ENCODE measurements at places on chromosomes 2 and 18.

GRCh38 chr2:239721991-239722759 lies 303.0 kb downstream of the NDUFA10 start:
- no peak for DNase-seq

DNA sequence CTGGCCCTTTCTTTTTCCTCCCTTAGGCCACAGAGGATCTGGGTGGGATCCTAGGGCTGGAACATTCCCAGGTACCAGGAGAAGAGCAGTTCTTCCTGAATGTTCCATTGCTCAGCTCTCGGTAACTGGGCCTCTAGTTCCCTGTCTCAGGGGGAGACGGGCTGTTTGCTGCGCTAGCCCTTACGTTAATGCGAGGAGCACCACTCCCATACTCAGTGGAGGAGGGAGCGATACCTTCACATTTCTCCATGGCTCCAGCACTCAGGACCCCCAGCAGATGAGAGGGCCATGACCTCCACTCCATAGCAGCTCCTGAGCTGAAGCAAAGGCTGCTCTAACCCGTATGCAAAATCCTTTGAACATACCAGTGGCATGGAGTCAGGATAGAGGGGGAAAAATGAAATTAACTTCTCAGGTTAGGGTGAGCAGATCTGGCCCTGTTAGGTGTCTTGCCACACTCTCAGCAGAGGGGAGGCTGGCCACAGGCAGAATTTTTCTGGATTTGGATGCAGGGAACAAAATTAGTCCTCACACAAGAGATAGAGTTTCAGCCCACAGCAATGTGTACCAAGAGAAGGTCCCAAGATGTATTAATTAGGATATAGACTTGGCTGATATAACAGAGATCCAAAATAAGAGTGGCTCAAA lies 206.7 kb downstream of the ZFP36L2 start:
- no peak for DNase-seq

DNA sequence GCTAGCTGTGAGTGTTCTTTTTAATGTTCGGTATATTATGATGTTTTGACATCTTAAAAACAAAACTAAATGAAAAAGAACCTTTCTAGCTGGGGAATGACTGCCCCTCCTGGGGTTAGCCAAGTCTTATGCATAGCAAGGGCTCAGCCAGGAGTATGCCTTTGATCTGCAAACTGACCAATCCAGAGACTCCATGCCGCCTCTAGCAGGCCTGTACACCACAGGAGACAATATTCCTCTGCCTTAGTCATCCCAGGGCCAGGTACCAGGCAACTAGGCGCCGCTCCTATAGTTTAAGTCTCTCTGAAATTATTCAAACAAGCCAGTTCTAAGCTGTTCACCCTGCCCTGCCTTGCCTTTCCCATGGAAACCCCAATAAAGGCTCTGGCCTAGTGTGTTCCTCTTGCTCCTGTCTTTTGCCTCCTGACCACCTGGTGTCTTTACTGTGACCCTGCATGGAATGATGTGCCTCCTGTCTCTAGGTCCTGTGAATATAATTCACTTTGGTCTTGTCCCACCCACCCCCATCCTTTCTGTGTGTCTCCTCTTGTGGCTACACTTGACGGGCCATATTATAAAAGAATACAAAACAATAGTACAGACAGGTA lies 52.0 kb upstream of the CHN1 start:
- DNase-seq = no peak

- DNase-seq = no peak
Measured at GRCh38 chr2:44459739-44460138, 98.0 kb downstream of the CAMKMT start.

- no peak for DNase-seq
Measured at GRCh38 chr2:76280686-76281085, 570.0 kb upstream of the GCFC2 start.

DNA sequence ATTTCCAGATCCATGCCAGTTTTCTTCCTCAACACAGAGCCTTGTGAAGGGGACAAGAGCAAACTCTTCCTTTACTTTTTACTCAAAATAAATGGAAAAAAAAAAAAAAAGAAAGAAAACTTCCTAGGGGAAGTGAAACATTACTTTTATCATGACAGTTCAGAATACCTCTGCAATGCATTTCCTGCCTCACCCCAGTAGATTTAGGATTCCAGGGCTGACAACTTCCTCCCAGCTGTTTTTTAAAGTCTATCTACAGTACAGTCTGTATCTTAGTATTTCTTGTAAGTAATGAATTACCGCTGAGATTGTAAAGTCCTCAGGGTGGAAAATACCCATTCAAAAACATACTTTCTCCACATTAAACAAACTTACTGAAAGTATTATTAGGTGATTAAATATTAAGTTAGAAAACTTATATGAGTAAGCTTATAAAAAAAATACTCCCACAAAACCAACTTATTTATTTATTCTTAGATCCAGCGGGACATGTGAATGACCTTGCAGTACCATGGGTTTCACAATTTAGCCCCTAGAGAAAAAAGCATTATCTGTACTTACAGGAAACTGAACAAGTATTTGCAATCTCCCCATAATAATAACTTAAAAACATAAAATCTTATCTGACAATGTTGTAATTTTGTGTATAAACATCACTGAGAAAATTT lies 117.7 kb downstream of the RBMS1 start:
- DNase-seq = no peak

- no peak for DNase-seq
Measured at GRCh38 chr18:9663377-9663776, 44.7 kb upstream of the RAB31 start.

- DNase-seq = no peak
Measured at GRCh38 chr18:67583621-67584020, 67.1 kb upstream of the DSEL start.

DNA sequence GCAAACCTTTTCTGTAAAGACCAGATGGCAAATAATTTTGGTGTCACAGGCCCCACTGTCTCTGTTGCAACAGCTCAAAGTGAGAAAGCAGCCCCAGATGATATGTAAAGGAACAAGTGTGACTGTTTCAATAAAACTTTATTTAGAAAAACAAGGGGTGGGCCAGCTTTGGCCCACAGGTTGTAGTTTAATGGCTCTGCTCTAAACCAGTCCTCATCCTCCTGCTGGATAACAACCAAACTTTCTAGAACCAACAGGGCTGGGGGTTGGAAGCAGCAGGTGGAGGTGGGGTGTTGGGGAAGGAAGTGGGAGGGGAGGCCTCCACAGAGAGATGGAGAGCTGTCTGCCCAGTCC lies 28.8 kb upstream of the INHBB start:
- DNase-seq = no peak

GRCh38 chr2:96099861-96100798 lies 16.2 kb downstream of the ADRA2B start:
- no peak for DNase-seq

DNA sequence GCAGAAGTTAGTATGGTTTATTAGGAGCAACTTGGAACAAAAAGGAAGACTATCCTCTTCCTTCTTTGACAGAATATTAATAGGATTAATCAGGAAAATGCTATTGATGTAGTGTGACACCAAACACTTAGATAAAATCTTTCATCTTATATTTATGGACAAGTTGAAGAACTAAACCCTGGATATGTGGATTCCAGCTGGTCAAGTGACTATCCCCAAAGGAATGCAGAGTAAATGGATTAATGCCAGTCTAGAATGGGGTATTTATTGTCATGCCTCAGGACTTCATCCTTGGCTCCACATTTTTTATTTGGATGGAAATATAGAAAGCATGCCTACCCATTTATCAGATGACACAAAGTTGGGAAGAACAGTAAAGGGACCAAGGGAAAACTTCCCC lies 124.0 kb upstream of the TTC39C start:
- DNase-seq = no peak

DNA sequence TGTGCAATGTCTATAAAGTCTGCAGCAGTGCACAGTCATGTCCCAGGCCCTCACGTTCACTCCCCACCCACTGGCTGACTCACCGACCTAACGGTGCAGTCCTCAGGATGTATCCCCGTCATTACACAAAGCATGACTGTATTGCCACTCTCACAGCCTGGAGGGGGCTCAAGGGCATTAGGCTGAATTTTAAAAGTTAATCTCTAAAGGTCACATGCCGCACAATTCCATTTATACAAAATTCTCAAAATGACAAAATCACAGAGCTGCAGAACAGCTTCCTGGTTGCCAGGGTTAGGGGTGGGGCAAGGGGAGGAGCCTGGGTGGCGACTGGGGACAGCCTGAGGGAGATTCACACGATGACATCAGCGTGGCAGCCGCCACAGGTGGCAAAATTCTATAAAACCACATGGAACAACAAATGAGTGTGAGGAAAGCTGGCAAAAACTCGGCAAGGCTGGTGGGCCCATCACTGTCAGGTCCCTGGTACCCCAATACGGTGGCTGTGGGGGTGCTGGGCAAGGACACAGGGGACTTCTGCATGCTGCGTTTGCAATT lies 97.6 kb downstream of the NDUFA10 start:
- no peak for DNase-seq

DNA sequence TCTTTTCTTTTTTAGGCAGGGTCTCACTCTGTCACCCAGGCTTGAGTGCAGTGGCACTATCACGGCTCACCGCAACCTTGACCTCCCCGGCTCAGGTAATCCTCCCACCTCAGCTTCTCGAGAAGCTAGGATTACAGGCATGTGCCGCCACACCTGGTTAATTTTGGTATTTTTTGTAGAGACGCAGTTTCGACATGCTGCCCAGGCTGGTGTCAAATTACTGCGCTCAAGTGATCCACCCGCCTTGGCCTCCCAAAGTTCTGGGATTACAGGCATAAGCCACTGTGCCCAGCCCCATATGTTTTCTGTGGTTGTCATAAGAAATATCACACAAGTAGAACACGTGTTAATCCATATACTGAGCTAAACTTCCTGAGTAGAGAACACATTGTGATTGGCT lies 14.6 kb downstream of the ENOSF1 start:
- no peak for DNase-seq

DNA sequence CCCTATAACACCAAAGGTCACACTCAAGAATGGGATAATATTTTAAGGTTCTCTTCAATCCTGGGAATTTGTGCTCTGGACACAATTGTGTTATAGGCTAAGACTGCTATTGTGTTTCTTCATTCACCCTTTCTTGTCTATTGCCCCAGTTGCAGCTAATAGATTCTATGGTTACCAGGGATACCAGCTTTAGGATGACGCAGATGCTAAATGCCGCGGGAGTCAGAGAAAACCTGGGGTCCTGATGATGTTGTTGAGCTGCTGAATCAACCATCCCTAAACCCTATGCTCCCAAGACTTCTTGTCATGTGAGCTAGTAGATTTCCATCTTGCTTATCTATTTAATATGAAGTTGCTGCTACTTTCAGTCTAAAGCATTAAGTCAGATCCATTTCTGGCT lies 5.4 kb downstream of the CRYGD start:
- no peak for DNase-seq

DNA sequence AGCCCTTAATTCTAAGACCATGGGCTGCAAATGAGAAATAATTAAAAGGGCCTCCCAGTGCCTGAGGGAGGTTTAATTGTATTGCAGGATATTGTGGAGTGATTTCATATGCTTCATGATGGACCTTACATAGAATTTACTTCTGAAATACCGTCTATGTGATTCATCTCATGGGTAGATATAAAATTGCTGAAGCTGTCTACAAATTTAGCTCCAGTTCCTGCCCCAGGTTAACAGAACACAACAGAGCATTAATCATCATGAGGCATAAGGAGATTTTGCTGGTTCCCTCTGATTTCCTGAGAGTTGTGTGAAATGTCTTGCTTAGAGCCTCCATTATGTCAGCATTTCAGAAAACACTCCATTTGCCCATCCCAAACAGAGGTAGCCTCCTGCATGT lies 770 bp downstream of the UPP2 start:
- no peak for DNase-seq

- no peak for DNase-seq
Measured at GRCh38 chr2:154551649-154552048, 146.8 kb upstream of the KCNJ3 start.

- DNase-seq = no peak
Measured at GRCh38 chr2:30756051-30756719, 51.1 kb downstream of the CAPN13 start.

DNA sequence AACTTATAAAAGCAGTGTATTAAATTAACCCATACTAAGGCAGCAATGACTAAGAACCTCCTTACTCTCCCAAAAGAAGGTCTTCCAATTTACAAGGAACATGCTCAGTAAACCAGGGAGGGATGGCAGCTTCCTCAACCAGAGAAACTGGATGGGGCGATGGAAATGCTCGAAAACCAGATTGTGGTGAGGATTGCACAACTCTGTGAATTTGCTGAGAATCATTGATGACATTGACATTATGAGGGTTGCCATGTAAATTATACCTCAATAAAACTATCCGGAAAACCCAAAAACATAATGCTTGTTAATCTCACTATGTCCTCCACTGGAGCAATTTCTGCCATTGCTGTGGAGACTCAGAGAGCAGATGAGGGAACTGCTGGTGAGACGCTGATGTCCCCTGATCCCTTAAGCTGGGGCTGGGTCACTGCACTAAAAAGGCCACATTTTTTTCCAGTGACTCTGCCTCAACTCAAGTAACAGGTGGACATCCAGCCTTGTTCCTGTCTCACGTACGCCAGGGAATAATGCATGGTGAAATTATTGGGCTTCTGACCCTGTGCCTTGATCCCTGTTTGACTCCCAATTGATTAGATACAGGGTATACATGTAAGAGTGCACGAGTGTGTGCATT lies 288.3 kb downstream of the CYP26B1 start:
- no peak for DNase-seq

DNA sequence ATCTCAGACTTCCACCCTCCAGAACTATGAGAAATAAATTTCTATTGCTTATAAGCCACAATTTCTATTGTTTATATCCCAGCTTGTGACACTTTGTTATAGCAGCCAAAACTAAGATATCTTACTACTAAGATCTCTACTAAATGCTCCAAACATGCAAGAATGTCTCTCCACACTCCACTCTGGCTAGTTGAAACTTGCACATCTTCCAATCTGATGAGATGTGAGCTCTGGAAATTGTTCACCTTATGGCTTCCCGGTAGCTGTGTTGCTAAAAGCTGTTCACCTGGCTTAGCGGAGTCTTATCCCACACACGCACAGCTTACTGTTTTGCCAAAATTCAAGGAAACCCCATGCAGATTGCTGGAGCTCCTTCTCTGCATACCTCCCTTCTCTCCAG lies 43.9 kb downstream of the PKDCC start:
- no peak for DNase-seq

- no peak for DNase-seq
Measured at GRCh38 chr2:135740206-135740605, 1.4 kb upstream of the UBXN4 start.

DNA sequence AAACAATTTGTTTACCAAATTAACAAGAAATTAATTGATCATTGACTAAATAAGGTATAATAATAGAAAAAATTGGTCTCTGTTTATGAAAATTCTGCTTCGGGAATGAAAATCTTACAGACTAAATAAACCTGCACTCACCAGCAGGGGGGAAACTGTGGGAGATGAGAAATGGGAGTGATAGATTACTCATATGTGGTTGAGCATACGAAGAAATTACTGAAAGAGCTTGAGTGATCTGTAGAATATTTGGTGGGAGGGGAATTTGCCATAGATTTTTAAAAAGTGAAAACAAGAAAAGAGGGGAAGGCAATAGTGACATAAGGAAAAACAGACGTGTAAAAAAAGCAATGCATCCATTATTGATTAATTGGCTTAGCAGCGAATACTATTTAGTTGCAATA lies 2.2 kb downstream of the HMSD start:
- no peak for DNase-seq

- DNase-seq = no peak
Measured at GRCh38 chr2:234404957-234405356, 91.9 kb downstream of the ARL4C start.

GRCh38 chr18:48725562-48725961 lies 186.7 kb downstream of the CTIF start:
- DNase-seq = no peak

- no peak for DNase-seq
Measured at GRCh38 chr2:4188561-4188960, 485.2 kb downstream of the DCDC2C start.
